Pancreas (tissue), 10 donors: ENCODE measurements at places on chromosomes 12 and 14. TPM values are rescaled to one million over a fixed set of nuclear protein-coding genes. Genes with fewer than 3 reads are reported as not detected.

NKX2-1 gene
- not detected for total RNA-seq

LRP1-AS gene
- total RNA-seq: not detected

RIMBP2 gene
- 4.4 TPM for total RNA-seq

DHRS4 gene
- total RNA-seq: 12.3 TPM

RTRAF gene
- 70.6 TPM for total RNA-seq

MYO1H gene
- not detected for total RNA-seq

SLC17A8 gene
- total RNA-seq: not detected

RPS6KA5 gene
- total RNA-seq: 3.4 TPM

UBE2N gene
- 33.2 TPM for total RNA-seq

PSEN1 gene
- 15.8 TPM for total RNA-seq

DLGAP5 gene
- 0.90 TPM for total RNA-seq

SCN8A gene
- total RNA-seq: 2.4 TPM

DNA sequence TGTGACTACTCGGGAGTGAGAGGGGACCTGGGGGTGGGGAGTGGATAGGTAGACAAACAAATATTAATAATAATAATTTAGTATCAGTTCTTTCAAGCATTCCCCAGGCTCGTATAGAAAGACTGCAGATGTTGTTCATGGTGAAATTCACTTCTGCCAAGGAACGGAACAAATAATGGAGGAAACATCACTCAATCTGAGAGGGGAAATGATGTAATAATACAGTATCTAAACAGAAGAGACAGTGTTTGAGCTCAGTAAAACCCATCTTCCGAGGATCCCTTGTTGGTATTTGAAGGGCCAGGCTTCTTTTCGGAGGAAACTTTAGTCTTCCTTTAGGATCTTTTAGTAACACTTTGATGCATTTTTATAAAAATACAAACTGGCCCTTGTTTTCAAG lies 114.2 kb downstream of the KCNK10 start:
- no peak for DNase-seq

DNA sequence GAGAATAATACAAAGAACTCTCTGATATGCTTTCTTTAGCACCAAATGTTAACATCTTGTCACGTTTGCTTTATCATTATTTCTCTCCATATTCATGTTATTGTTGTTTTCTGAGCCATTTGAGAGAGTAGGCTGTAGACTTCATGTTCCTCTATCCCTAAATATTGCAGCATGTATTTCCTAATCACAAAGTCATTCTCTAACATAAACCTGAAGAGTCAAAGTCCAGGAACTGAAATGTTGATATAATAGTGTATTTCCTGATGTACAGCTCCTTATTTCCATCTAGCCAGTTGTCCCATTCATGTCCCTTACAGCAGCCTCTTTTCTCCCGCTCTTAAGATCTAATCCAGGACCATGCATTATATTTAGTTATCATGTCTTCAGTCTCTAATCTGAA lies 72.8 kb downstream of the SPATS2 start:
- DNase-seq: no peak

- DNase-seq: peak; percentile 23
These were observed 123.9 kb downstream of the DIO2 start for GRCh38 chr14:80087411-80087810.

- no peak for DNase-seq
These were observed 359.5 kb downstream of the CACNA1C start for GRCh38 chr12:2412305-2412643.

GRCh38 chr14:79496701-79497100 lies 714.6 kb downstream of the DIO2 start:
- no peak for DNase-seq

DNA sequence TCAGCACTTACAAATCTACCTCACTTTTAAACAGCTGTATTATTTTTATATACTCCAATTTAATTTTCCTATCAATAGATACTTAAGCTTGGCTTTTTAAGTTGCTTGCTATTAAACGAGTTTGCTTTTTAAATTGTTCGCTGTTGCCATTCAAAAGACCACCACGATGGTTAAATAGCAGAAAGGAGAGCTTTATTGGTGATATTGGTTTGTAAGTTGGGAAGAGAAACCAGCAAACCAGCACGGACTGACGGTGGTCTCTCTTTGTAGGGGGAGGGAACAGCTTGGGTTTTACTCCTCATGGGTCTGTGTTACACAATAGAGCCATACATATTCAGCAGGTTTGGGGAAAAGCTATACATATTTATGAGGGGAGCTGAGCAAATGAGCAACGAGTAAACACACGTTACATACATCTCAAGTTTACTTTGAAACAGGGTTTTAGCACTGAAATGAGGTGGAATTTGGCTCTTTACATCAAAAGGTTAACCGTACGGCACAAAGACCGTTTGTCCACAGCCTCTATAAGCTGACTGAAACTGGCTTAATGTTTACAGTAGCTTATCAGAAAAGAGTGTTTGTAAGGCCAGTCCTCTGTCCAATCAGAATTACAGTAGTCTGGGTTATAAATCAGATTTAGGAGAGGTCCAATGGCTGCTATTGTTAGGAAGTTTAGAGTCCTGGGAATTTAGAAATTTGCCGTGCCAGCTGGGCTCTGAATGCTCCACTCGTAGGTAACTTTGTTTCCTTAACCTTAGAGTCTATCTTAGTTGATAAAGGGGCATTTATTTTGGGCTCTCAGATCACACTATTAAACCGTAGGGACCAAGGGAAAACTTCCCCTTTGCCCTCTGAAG lies 69.7 kb upstream of the DHRS4 start:
- DNase-seq: no peak

DNA sequence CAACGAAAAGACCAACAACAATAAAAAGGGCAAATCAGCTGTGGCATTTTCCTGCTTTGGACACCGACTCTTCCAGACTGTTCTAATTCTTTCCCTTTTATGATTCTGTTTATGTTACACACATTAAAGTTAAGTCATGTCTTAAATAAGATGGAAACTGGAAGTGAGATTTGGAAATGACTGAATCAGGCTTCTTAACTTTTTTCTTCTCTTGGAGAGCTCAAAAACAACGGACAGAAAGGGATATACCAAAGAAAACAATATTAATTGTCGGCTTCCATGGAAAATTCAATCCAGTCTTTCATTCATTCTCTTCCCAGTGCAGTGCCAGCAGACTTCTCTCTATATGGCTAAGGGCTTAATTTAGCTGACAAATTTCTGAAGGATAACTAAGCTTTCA lies 214.9 kb upstream of the DDHD1 start:
- DNase-seq: no peak

DNA sequence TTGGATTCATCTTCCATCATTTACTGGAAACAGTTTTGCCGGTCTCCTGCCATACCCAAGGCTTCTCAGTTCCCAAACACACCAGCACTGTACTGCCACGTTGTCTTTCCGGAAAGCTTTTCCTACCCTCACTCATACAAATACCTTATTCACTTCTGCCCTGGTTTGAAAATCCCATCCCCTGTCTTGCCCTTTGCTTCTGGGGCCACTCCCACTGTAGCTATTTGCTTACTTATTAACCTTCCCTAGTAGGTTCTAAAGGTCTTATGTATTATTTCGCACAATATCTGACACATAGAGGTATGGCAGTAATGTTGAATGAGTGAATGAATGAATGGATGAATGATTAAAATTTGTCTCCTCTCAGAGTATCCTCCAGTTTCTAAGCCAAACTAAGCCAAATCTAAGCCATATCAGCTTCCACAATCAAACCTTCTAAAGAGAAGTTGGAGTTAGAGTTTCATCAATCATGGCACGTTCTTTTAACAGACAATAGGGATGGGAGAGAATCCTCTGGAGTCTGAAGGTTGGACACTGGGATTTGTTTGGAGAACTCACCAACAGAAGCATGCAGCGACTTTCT lies 18.6 kb downstream of the TSPAN8 start:
- no peak for DNase-seq

DNA sequence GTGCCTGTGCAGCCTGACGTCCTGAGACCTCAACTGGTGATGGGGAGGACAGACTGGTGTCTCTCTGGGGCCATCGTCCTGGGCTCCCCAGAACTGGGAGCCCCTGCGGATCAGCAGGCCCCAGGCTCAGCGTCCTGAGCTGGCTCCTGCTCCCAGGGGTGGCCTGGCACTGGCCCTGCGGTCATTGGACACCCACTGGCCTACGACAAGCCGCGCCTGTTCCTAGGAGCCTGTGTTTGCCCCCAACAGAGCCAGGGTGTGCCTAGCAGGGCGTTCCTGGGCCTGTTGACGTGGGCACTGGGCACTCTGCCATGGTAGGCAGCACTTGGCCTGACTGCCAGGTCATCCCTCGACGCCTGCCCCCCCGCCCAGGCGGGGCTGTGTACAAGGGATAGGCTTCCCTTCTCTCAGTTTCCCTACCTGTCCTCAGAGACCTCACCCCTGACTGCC lies 8.4 kb downstream of the ADSS1 start:
- DNase-seq: peak; percentile 68

- DNase-seq: no peak
These were observed 773.2 kb upstream of the ALG10B start for GRCh38 chr12:37543131-37543965.

DNA sequence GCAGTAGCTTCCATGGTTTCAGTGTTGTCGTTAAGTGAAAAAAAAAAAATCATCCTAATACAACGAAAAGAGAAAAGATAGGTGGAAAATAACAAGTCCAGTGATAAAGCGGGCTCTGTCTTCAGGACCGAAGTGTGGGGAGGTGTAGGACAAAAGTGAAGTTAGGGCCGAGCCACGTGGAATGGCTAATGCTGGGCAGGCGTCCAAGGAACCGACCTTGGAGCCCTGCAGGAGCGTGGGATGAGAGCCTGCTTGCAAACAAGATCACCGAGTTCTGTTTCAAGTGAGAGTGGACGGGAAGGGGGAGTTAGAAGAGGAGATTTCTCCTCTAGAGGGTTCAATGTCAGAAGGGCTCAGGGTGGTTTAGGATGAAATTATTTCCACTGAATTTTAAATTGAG lies 22.2 kb downstream of the A2ML1 start:
- DNase-seq: peak; percentile 73

DNA sequence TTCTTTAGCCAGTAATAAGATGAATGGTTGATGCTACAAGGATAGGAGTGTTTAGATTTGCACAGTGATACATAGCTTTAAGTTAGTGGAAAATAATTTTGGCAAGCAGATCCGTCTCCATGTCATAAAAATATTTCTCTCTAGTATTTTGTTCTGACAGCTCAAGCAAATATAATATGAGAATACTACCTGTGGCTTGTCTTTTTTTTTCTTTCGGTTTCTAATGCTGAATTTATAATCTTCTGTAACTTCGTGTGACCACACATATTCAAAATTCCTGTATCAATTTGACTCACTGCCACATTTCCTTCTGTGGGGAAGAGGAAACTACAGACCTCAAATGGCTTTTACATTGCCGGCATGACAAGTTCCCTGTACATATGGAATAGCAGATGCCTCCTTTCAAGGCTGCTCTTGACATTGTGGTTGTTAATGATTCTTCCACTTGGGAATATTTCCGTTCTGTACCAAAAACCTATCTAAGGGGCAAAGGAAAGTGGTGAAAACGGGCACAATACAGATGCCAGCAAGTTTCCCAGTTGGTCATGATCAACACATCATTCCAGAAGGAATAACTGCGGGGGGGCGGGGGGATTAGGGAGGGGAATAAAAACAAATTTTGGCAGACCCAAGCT lies 103.6 kb upstream of the CCDC91 start:
- no peak for DNase-seq

DNA sequence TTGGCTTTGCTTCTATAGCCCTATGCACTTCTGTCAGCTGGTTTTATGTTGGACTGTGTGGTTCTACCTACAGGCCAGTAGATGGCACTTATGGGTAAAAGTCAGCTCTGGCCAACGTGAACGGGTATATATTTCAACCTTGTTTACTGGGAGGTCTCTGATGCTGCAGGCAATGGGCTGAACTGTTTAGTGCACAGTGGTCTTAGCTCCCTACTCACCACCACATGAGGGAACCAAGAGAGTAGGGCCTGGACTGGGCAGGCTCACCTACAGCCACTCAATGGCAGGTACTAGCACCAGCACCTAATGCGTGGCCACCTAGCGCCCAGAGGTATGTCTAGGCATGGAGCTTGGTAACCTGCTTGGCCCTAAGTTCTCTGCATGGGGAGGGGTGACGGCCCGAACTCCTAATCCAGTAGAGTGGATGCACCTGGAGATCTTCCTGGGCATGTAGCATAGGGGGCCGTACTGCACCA lies 481.8 kb downstream of the TMEM117 start:
- DNase-seq: no peak

- no peak for DNase-seq
These were observed 330.4 kb downstream of the TRHDE start for GRCh38 chr12:72602581-72602980.

- no peak for DNase-seq
These were observed 89.4 kb downstream of the NT5DC3 start for GRCh38 chr12:103751600-103751999.

GRCh38 chr14:73176685-73177084 lies 40.4 kb downstream of the PSEN1 start:
- no peak for DNase-seq
